Uterine smooth muscle cell (primary cell): ENCODE measurements at places on chromosomes 2 and 18. TPM values are rescaled to one million over a fixed set of nuclear protein-coding genes. Genes with fewer than 3 reads are reported as not detected.

AGXT gene
- total RNA-seq: under 0.01 TPM in 1 of 2 replicates, not detected in the other

GALM gene
- 21.2 and 32.6 TPM in 2 replicates for total RNA-seq

CRYBA2 gene
- not detected in 2 replicates for total RNA-seq

TEKT4 gene
- total RNA-seq: not detected in 2 replicates

MEP1B gene
- total RNA-seq: not detected in 2 replicates

UPP2 gene
- total RNA-seq: not detected in 2 replicates

PPP1R1C gene
- 0.25 and 2.2 TPM in 2 replicates for total RNA-seq

TMEM247 gene
- not detected in 2 replicates for total RNA-seq

TNS1 gene
- total RNA-seq: 64.6 and 97.8 TPM in 2 replicates

ZNF519 gene
- total RNA-seq: 3.7 and 6.4 TPM in 2 replicates

ACMSD gene
- not detected in 2 replicates for total RNA-seq

COL4A3 gene
- 0.25 and 1.1 TPM in 2 replicates for total RNA-seq

DNAH6 gene
- 0.11 and 0.12 TPM in 2 replicates for total RNA-seq

DSG3 gene
- under 0.01 and 0.12 TPM in 2 replicates for total RNA-seq

CAPN14 gene
- 0.11 and 0.12 TPM in 2 replicates for total RNA-seq

MAB21L4 gene
- under 0.01 TPM in 1 of 2 replicates, not detected in the other for total RNA-seq

GATA6 gene
- 5.5 and 15.2 TPM in 2 replicates for total RNA-seq

GREB1L gene
- 4.2 and 5.0 TPM in 2 replicates for total RNA-seq

NAT8 gene
- total RNA-seq: not detected in 2 replicates

C1GALT1C1L gene
- total RNA-seq: 0.50 and 2.0 TPM in 2 replicates

LYPD1 gene
- 0.22 and 1.1 TPM in 2 replicates for total RNA-seq

CCDC85A gene
- total RNA-seq: 2.4 and 4.6 TPM in 2 replicates

FKBP7 gene
- total RNA-seq: 21.8 and 53.5 TPM in 2 replicates

DNAH7 gene
- total RNA-seq: 0.77 and 1.4 TPM in 2 replicates

CNGA3 gene
- not detected in 2 replicates for total RNA-seq

CDCA7 gene
- 6.7 and 20.3 TPM in 2 replicates for total RNA-seq

REG1B gene
- not detected in 2 replicates for total RNA-seq

PRKRA gene
- total RNA-seq: 43.6 and 44.8 TPM in 2 replicates

TGFA gene
- not detected in 2 replicates for total RNA-seq

PIKFYVE gene
- 38.1 and 44.8 TPM in 2 replicates for total RNA-seq

COL4A4 gene
- 0.75 and 2.7 TPM in 2 replicates for total RNA-seq

TLX2 gene
- total RNA-seq: not detected in 2 replicates

PRSS56 gene
- total RNA-seq: not detected in 2 replicates

SNRNP27 gene
- 46.1 and 61.5 TPM in 2 replicates for total RNA-seq

RGPD3 gene
- total RNA-seq: 0.33 and 0.37 TPM in 2 replicates
